Suppressor macrophage treated with lipopolysaccharide for 4 hours (primary cell): ENCODE measurements at places on chromosomes 4 and X.
A peak's percentile ranks its signal among the peaks of the same experiment; 100 is the strongest.

DNA sequence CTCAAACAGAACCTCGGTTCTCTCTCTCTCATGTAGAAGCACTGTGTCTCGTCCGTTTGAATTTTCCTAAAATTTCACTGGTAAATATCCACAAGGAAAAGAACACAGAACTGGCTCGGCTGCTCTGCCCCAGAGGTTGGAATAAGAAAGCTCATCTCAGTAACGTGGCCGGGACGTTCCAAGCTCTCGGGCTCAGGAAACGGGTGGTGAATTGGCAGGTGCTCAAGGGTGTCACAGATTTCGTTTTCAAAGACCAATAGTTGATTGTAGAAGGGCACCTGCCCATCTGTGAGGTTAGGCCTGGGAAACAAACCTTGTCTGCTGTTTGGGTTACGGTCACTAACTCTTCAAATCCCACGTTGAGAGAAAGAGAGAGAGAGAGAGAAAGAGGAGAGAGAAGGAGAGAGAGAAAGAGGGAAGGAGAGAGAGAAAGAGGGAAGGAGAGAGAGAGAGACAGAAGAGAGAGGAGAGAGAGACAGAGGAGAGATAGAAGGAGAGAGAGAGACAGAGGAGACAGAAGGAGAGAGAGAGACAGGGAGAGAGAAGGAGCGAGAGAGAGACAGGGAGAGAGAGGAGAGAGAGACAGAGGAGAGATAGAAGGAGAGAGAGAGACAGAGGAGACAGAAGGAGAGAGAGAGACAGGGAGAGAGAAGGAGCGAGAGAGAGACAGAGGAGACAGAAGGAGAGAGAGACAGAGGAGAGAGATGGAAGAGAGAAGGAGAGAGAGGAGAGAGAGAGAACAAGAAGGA lies 106.6 kb downstream of the CRLF2 start:
- DNase-seq: no peak

GRCh38 chr4:92872604-92873003 lies 568.8 kb downstream of the GRID2 start:
- no peak for DNase-seq

- DNase-seq: no peak
These were observed 31.2 kb upstream of the VCX3B start for GRCh38 chrX:8433109-8434062.

DNA sequence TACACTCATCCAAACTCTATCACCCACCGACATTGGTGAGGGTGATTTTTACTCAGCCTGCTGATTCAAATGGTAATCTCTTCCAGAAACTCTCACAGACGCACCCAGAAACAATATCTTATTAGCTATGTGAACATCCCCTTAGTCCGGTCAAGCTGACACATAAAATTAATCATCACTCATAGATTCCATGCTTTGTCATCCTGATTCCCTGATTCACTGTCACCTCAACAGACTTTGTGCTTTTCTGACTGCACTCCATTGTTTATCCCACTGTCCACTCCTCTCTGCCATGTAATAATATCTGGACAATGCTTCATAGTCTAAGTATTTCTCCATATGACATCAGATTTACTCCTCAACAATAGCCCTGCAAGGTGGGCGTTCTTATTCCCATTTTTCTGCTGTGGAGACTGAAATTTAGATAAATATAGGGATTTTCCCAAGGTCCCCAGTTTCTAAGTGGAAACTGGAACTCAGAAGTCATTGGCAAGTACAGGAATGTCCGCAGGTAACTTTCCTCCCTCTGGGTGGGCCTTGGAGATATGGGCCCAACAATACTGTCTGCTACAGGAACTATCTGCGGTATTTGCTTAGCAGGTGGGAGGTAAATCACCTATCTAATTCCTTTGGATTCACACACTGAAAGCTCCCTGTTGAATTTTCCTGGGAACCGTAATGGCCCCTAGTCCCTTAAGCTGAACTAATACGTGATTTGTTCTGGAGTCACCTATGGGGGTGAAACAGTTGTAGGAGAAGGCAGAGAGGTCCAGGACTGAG lies 228.6 kb upstream of the BCOR start:
- no peak for DNase-seq

DNA sequence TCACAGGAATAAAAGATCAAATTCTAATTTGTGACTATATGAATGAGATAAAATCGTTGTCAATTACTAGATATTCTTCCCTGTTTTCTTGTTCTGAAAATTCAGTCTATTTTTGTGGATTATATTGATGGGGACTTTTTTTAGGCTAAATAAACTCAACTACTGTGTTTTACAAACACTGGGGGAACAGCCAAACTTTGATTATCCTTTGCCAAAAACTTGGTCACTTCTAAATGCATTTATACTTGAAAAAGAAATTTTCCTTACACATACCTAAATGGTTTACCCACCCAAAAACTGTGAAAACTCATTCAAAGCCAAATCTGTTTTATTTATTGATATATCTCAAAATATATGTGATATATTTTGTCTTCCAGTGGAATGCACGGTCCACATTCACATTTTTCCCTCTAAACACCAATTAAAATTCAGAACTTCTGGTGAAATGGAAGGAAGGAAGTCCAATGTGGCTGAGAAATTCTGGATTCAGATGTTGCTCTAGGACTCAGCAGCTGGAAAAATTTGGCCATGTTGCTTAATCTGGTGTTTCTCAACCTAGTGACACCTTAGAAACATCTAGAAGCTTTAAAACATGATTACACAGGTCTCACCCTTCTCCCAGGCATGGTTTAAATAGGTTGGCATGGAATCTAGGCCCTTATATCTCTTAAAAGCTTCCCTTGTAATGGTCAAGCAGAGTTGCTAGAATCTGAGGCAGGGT lies 28.6 kb upstream of the ARHGAP24 start:
- DNase-seq: no peak

GRCh38 chrX:134603806-134604700 lies 54.2 kb downstream of the PLAC1 start:
- DNase-seq: peak; percentile 50

DNA sequence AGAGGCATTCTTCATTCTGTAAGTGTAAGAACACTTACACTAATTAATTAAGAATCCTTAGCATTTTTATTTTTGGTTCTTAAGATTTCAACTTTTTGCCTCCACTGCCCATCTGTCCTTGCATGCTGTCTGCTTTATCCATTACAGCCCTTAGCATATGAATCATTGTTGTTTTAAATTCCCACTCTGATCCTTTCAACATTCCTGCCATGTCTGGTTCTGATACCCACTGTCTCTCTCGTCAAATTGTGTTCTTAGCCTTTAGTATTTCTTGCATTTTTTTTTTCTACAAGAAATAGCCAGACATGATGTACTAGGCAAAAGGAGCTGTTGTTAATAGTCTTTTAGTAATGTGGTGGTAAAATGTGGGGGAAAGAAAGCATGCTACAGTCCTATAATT lies 1360.0 kb downstream of the TECRL start:
- no peak for DNase-seq

GRCh38 chr4:53861856-53862610 lies 202.4 kb downstream of the CHIC2 start:
- no peak for DNase-seq

DNA sequence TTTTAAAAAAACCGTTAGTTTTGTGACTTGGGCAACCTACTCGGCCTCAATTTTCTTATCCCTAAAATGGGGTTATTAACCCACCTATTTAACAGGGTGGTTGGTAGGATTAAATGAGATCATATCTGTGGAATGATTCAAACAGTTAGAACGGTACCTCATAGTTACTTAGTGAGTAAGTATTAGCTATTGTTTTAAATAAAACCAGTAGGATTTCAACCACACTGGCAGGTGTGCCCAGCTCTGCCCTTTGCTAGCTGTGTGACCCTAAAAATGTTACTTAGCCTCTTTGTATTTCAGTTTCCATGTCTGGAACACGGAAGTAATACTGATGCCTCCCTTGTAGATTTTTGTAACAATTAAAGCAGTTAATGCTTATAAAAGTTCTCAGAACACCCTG lies 225.8 kb upstream of the SPRY1 start:
- no peak for DNase-seq

- DNase-seq: no peak
These were observed 307.5 kb upstream of the ANXA10 start for GRCh38 chr4:167784826-167785225.

DNA sequence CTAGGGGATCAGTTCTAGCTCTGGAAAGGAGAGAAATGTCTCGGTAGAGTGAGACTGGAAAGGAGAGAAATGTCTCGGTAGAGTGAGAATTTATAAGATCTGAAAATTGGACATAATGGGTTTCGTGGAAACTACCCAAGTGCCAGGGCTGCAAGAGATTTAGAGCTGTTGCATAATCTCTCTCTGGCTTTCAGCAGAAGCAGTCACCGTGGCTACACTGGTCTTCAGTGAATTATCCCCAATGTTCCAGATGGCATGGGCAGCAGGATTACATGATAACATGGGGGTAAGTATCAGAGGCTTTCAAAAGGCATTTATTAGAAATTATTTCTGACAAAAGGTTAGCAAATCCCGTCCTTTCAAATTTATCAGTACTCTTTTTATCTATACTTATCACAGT lies 435.5 kb downstream of the NKX6-1 start:
- DNase-seq: no peak

DNA sequence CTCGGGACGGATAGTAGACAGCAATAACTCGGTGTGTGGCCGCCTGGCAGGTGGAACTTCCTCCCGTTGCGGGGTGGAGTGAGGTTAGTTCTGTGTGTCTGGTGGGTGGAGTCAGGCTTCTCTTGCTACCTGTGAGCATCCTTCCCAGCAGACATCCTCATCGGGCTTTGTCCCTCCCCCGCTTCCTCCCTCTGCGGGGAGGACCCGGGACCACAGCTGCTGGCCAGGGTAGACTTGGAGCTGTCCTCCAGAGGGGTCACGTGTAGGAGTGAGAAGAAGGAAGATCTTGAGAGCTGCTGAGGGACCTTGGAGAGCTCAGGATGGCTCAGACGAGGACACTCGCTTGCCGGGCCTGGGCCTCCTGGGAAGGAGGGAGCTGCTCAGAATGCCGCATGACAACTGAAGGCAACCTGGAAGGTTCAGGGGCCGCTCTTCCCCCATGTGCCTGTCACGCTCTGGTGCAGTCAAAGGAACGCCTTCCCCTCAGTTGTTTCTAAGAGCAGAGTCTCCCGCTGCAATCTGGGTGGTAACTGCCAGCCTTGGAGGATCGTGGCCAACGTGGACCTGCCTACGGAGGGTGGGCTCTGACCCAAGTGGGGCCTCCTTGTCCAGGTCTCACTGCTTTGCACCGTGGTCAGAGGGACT lies 5.7 kb upstream of the MSANTD1 start:
- no peak for DNase-seq

DNA sequence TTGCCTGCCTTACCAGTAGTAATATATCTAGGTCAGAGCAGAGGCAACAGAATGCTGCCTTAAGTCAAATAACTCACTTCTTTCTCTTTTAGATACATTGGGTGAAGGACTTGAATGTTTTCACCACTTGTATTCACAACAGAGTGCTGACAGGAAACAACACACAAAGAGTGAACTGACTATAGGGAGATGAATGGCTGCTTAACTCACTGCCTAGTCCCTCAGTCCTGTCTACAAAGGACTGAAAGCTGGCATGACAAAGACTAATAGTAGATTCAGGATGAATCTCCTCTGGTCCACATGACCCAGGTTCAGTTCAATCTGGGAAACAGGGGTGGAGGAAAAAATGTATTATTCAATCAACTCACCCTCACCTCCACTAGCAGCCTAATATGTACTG lies 134.2 kb downstream of the GALNTL6 start:
- DNase-seq: no peak

- DNase-seq: no peak
These were observed 90.8 kb downstream of the ANAPC4 start for GRCh38 chr4:25467843-25468242.

- no peak for DNase-seq
These were observed 33.0 kb upstream of the FRAS1 start for GRCh38 chr4:78024085-78024484.

GRCh38 chrX:101347859-101348451 lies 587 bp downstream of the TIMM8A start:
- no peak for DNase-seq

DNA sequence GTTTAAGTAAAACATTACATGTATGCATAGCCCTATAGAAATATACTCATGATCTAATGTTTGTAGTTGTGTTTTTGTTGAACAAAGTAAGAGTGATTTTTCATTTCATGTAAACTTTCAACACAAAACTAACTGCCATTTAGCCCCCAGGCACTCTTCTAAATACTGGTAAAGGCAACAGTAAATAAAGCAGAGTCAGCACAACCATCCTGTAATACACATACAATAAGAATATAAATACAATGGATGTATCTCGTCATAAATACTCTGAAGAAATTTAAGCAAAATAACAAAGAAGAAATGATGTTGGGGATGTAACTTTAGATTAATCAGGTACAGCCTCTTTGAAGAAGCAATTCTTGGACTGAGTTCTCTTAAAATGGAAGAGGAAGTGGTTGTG lies 821.2 kb downstream of the ARAP2 start:
- DNase-seq: no peak

GRCh38 chr4:61200916-61201526 lies 895 bp downstream of the ADGRL3 start:
- no peak for DNase-seq

DNA sequence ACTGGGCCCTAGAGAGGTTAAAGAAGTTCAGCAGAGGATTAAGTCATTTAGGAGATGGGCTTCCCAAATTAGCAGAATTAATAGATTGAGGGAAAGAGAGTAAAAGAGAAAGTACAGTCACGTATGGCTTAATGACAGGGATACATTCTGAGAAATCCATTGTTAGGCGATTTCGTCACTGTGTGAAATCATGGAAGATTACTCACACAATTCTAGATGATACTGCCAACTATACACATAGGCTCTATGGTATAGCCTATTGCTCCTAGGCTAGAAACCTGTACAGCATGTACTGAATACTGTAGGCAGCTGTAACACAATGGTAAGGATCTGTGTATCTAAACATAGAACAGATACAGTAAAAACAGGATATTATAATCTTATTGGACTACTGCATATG lies 180.6 kb downstream of the RNF150 start:
- peak; percentile 18 for DNase-seq

DNA sequence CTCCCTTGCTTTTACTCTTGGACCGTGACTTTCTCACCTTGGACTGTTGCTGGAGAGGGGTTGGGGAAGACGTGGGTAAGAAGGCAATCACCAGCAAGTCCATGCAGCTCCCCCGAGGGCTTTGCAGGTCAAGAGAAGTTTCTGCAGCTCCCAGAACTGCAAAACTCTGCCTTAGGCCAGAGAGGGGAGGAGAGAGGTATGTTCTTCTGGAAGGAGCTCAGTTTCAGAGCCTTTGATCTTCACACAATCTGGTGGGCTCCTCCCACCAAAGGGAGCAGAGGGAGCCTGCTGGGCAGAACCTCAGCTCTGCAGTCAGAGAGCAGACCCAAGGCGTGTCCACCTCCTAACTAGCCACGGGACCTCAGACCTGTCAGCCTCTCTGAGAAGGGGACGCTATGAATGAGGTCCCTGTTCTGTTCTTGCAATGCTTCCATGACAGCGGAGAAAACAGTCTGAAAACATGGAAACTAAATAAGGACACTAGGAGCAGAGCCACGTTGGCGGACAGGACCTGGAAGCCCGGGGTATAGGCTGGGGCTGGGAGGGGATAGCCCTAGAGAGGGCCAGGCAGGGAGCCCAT lies 92.8 kb downstream of the EVC2 start:
- DNase-seq: no peak

- no peak for DNase-seq
These were observed 40.5 kb upstream of the SLC2A9 start for GRCh38 chr4:10061650-10062415.
